ENCODE measurements at places on chromosomes 4 and X.

GRCh38 chrX:143634309-143634662 is 1.6 kb downstream of the SLITRK4 start:
- no peak for DNase-seq

DNA sequence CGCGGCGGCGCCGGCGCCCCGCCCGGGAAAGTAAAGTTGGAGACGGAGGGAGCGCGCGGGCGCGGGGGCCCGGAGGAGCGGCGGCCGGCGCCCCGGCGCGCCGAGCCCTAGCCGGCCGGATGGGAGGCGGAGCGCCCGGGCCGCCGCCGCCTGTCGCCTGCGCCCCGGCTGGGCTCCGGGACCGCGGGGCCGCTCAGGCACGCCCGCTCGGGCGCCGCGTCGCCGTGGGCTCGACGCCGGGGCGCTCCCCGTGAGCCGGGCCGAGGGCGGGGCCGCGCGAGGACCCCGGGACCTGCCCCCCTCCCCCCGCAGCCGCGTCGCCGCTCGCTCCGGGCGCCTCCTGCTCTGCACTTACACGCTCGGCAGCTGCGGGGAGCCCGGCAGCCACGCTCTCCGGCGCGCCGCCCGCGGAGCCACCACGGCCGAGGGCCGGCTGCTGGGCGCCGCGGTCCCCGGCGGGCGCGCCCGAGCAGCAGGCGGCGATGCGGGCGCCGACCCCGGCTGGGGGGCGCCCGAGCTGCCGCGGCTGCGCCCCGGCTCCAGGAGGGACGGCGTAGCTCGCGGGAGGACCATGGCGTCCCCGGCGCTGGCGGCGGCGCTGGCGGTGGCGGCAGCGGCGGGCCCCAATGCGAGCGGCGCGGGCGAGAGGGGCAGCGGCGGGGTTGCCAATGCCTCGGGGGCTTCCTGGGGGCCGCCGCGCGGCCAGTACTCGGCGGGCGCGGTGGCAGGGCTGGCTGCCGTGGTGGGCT is at the start of gene ADRA2C:
Gene ADRA2C, plus strand, starts transcription at position 350 of the 749 bp plus-strand sequence. Its CDS starts 222 bp downstream, at position 572.
- DNase-seq = no peak

DNA sequence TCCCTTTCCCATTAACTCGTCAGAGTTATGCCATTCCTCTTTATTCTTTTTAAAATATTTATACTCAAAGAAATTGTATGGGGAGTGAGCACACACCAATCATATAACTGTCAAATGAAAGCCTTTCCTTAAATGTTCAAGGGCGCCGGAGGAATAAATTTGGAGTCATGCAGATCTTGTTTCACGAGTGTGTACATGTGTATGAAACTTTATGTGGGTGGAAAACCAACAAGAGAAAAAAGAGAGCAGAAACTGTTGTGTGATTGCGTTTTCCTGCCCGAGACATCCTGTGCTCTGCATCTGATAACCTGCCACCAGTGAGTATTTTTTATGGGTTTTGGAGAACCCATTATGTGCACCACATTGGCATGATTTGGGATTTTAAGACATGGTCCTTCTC is 88.3 kb downstream of the FHDC1 start:
- no peak for DNase-seq

GRCh38 chr4:1194010-1194900 is 21.9 kb upstream of the SPON2 start:
- no peak for DNase-seq

GRCh38 chr4:87353592-87353991 is 30.9 kb upstream of the HSD17B13 start:
- DNase-seq = no peak

DNA sequence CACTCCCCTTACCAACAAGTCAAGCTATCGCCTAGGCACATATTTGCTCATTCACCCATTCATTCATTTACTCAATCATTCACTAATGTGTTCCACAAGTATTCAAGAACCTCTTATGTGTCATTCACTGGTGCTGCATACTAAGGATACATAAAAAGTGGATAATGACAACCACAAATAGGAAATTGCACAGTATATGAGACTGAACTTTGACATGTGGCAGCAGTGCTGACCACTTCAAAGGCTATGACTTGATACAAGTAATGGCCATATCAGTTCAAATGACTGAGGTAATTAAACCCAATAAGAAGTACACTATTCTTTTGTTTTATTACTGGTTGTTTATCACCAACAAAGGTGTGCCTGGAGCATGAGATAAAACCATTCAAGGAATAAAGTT is 282.5 kb downstream of the KLHL13 start:
- no peak for DNase-seq

DNA sequence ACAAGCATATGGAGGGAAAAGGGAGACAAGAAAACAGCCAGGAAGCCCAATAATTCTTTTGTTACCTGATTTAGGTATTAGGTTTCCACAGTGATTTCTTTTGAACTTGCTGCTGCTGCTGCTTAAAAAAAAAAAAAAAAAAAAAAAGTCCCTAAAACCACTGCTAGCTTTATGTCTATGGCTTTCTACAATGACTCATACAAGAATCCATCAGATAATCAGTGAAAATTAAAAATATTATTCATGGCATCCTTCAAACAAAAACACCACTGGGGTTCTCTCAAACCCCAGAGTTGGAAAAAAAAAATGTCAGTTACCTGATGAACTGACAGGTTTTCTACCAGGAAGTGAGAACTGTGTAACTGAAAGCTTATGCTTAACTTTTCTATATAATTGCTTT is 14.3 kb downstream of the EPHA5 start:
- DNase-seq = no peak

DNA sequence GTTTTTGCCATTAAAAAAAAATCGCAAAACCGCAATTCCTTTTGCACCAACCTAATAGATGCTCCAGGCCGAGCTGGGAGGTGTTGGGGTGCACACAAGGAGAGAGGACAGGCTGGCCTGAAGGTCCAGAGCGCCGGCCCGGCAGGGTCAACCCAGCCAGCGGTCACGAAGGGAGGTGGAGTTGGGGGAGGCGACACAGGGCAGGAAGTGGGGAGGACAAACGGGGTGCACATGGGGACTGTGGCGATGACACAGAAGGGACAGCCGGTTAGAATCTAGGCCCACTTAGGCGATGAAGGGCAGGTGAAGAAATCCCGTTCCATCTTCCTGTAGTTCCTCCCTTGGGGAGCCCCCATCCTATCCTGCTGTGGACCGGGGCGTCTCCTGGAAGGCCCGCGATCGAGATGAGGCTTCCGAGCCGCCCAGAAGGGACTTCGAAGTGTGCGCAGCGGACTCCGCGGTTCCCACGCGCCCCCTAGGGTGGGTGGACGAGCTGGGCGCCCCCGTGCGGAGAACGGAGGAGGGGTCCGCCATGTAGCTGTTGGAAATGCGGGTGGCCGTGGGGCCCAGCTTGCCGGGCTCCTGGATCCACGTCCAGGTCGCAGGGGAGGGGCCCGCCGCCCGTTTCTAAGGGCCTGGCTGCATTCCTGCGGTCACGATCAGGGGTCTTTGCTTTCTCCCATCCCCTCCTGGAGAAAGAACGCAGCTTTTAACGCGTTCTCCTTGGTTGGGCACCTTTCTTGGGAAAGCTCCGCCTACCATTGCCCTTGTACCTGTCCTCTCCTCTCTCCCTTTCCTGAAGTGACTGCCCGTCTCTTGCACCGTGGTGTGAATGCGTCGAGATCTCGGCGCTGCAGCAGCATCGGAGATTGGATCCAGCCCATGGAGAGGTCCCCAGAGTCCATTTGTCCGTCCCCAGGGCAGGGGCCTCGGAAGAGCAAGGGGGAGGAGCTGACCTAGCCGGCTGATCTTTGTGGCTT is 17.0 kb upstream of the HPF1 start:
- DNase-seq = no peak

DNA sequence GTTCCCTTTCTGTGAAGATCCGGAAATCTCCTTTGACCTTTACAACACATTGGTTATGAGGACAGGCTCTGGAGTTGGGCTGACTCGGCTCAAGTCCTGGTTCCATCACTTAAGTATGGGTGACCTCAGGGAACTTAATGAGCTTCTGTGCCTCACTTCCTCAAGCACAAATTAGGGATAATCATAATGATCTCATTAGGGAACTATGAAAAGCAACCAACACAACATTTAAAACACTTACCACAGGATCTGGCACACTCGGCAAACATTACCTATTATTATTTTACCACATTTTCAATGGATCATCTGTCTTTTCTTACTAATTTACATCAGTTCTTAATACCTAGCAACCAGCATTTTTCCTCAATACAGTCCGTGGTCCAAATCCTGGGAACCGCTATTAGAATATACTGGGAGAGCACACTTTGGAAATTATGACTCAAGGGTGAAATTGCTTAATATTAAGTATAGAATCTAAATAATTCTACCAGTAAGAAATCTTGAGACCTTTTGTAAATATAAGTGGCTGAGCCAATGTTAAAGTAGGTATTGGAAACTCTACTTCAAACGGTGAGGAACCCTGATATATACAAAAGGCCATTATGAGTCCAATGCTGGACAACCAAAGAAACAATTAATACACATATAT is 19.6 kb downstream of the ADGRA3 start:
- no peak for DNase-seq

- no peak for DNase-seq
Measured at GRCh38 chr4:93529692-93530372, 298.7 kb upstream of the ATOH1 start.

DNA sequence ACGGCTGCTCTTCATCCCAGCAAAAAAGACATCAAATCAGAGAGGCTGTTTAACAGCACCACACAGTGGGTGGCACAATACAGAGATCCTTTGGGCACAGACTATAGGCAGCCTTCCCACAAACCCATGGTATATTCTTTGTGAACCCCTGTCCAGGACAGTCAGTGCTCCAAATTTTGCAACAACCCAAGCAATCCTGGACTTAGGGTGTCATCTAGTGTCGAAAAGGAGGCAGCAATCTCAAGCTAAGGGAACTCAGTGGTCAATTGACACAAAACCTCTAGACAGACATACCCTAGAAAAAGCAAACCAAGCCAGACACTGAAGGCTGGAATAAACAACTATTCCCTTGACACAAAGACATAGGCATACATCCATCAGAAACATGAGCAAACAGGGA is 137.4 kb downstream of the BMP15 start:
- no peak for DNase-seq

DNA sequence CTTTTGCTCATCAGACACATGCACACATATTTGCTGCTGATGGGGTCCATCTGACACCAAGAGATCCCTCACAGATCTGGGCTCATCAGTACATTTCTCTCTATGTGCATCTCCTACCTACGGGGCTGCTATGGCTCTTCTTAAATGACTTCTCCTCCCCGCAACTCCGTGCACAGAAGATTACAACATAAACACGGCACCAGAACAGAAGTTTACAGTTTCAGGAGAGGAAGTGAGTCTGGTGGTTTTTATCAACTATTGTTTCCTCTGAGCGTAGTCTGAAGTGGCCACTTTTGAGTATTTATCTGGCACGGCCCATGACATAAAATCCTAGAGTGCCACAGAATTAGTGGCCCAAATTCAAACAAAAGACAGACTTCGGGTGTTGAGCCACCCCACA is 263.8 kb downstream of the PRDM5 start:
- no peak for DNase-seq

- no peak for DNase-seq
Measured at GRCh38 chr4:23855912-23856605, 33.8 kb downstream of the PPARGC1A start.

- DNase-seq = no peak
Measured at GRCh38 chr4:159002950-159003349, 99.9 kb upstream of the RAPGEF2 start.

DNA sequence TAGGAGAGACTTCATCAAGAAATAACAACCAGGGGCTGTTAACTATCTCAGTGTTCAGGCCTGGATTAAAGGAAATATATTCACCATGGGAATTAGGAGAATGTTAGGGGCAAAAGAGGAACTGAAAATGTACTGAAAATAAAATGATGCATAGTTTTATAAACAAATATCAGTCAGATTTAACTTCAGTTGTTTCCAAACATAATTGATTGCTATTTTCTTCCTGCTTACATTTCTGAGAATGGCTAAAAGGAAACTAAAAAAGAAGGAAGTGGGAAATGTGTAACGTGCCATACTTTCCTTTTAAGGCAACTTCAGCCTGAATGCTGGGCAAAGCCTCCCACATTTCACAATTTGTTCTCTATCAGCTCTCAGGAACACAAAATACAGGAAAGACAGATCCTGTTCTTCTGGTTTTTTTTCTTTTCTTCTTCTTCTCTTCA is 178.1 kb downstream of the MAML3 start:
- peak; percentile 67 for DNase-seq

DNA sequence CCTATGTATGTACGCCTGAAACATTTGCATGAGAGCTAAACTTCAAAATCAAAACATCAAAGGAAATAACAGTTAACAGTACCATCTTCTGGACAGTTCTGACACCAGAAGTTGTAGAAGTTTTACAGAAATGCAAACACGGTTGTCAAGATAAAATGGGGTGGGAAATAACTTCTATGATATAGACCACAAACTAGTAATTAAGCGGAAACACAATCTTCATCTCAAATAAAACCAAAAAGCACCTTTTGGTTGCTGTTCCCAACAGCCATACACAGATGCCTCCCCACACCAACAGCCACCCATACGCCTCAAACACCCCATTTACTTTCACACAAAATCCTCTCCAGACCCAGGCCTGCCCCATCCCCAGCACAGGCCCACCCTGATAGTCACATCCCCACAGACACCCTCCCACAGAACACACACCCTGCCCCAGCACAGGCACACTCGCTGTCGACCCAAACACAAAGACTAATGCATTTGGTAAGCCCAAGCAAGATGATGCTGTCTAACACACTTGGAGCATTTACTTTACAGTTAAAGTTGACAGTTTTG is 64.3 kb downstream of the TAPT1 start:
- DNase-seq = no peak

GRCh38 chrX:64265265-64265664 is 34.9 kb upstream of the ASB12 start:
- no peak for DNase-seq

DNA sequence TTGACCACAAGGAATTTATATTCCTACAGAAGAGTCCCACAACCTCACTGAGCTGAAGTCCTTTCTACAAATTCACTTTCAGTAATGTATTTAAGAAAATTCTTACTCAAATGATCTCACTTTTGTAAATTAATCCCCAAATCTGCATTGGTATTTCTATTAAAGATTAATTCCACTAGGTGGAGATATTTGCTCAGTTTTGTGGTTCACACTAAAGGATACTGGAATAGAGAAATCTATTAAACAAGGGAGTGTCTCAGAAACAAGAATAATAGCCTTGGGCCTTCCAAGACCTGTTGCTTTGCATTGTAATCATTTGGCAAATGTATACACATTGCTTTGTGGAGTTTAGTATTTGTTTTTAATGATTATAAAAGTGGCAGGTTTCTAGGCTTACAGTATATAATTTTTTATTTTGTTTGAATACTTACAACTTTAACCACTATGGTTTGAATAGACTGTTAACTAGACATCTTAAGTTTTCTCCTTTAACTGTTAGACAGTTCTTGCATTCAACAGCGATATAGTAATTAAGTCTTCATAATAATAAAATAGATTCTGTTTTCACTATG is 25.9 kb downstream of the CFAP299 start:
- DNase-seq = peak; percentile 10
